ENCODE measurements at places on chromosomes 1 and 21.
A peak's percentile ranks its signal among the peaks of the same experiment; 100 is the strongest.

DNA sequence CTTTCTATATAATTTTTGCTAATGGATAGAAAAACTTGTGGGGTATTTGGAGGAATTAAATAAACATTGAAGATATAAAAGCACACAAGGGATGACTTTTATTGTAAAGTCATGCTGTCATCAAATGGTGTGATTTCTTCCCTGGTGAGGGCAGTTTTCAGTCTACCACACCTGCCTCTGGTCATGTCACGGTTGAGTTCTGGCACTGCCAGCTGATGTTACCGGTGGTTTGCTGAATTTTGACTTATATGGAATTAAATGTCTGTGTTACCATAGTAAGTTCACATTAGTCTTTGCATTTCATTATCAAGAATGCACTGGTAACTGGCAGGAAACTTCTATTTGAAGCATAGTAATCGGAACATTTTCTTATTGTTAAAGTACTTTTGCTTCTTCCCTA lies 13.4 kb downstream of the S1PR1 start:
- DNase-seq, result no peak

DNA sequence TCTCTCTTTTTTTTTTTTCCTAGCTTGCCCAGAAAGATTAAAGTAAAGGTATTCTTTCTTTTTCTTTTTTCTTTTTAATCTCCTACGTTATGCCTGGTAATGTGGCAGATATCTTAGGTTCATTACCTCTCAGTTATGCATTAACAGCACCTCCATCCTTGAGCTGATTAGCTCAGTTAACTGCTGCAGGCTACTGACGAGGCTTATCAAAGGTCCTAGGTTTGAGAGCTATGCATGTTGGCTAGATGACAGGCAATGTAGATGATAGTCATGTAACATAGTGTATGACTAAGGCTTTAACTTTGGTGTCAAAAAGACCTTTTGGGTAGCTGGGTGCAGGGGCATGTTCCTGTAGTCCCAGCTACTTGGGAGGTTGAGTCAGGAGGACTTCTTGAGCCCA lies 53.7 kb upstream of the CACYBP start:
- DNase-seq, result no peak

GRCh38 chr1:5802606-5803005 lies 189.6 kb downstream of the NPHP4 start:
- DNase-seq, result no peak

GRCh38 chr1:2991753-2992495 lies 29.3 kb upstream of the ACTRT2 start:
- DNase-seq, result no peak

- DNase-seq, result no peak
Measured at GRCh38 chr1:221294242-221294641, 415.0 kb downstream of the HLX start.

DNA sequence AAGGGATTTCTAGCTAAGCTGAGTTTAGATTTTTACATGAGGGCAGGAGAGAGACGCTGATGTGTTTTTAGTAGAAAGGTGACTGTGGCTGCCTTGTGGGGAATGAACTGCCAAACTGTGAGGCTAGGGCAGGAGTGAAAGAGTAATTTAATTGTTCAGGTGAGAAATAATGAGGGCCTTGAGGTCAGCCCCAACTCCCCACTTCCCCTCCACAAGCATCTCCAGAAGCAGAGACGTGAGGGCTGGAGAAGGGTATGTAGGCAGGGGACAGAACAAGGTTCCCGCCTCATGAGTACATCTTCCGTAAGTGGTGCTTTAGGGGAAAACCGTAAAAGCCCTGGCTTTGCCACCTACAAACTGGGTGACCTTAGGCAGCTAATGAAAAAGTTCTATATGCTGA lies 70.8 kb downstream of the WARS2 start:
- DNase-seq, result no peak

- DNase-seq, result no peak
Measured at GRCh38 chr1:119114786-119115185, 25.7 kb downstream of the WARS2 start.

GRCh38 chr1:233675893-233676292 lies 62.0 kb downstream of the KCNK1 start:
- no peak for DNase-seq

GRCh38 chr21:33053951-33054350 lies 16.0 kb upstream of the OLIG1 start:
- no peak for DNase-seq

- DNase-seq, result no peak
Measured at GRCh38 chr1:84888753-84889152, 4.3 kb downstream of the LPAR3 start.

GRCh38 chr1:111220302-111220890 lies 7.1 kb upstream of the CHI3L2 start:
- DNase-seq, result no peak

DNA sequence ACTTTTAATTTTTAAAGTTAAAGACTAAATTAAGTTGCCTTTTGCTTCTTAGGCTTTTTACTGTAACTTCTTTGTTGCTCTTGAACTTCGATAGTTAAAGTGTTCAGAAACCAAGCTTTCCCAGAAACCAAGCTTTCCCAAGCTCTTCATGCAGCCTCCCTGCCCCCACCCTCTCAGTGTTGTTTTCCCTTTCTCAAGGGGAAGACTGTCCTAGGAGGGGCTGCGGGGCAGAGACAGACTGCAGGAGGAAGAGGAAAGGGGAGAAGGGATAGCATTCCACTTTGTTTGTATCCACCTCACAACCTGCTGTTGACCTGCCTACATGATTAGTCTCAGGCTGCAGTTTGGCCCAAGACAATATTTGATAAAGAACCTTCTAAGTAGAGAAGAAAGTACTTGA lies 39.0 kb upstream of the DIPK1A start:
- no peak for DNase-seq

DNA sequence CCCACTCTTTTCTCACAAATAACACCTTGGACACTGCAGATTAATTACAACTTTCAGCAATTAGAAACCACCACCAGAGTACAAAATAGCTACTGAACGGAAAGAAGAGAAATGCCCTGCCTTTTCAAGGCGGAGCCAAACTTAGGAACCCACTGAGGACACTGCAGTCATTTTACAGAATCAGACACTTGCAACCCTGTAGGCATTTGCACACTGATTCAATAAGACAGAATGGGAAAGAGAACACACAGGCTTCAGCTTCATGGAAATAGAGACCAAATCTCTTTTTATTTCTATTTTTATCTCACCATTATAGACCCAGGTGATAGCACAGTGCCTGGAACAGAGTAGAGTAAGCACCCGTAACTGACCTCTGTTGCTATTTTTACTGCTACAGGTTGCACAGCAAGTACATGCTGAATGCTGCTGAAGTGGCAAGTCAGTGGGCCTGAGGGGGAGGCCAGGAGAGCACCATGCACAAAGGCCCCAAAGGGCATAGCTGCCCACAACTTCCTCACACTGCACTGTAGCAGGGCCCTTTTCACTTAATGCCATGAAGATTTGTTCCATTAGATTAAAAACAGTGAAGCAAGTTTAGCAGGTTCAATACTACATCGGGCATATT lies 50.7 kb upstream of the EDARADD start:
- no peak for DNase-seq

DNA sequence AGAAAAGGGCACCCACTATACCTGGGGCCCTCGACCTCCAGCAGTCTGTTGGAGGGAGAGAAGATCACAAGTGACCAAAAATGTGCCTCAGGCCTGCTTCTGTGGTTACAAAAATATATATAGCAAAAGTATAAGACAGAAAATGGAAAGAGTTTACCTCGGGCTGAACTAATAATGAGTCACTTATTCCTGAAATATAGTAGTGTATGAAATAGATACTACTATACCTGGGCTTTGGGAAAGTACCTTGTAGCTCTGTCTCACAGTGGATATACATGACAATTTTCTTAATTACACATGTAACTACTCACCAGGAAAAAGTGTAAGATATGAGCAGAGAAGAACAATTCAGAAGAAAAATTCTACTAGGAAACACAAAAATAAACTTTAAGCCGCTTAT lies 7.3 kb upstream of the APCS start:
- no peak for DNase-seq

DNA sequence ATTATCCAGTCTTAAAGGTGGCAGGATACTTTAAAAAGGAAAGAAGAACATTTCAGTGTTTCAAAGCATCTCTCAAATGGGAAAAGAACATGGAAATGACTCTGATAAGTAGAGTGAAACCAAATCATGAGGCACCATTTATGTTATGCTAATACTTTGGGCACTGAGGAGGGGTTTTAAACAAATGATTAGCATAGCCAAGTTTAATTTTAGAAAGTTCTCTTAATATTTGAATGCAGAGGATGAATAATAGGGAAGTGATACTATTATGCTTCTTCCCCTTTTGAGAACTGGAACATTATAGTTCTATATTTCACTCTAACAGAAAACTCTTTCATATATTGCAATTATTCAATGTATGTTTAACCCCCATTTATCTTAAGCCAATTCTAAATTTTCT lies 1181.9 kb upstream of the PRMT6 start:
- no peak for DNase-seq

DNA sequence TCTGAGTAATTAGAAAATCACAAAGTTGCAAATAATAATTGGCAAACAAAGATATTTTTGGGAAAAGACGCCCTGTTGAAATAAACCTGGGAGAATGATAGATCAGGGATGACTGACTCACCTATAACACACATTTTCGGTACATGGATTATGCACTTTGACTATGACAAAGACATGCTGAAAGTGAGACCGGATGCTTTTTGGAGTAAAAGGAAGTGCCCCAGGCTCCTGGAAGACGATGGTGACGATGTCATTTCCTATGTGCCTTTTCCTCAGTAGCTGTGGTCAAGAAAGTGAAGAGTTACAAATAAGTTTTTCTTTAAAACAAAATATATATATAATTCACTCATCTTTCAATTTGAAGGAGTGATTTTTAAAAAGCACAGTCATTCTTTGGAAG lies 158.7 kb downstream of the SIPA1L2 start:
- DNase-seq, result no peak

GRCh38 chr21:44590311-44590721 lies 2.0 kb downstream of the KRTAP10-6 start:
- DNase-seq, result no peak

- DNase-seq, result peak; percentile 80
Measured at GRCh38 chr1:226407497-226408284, at the start of gene PARP1. PARP1 (minus strand) TSS chr1:226408093; CDS start chr1:226407929, 164 bp downstream.

DNA sequence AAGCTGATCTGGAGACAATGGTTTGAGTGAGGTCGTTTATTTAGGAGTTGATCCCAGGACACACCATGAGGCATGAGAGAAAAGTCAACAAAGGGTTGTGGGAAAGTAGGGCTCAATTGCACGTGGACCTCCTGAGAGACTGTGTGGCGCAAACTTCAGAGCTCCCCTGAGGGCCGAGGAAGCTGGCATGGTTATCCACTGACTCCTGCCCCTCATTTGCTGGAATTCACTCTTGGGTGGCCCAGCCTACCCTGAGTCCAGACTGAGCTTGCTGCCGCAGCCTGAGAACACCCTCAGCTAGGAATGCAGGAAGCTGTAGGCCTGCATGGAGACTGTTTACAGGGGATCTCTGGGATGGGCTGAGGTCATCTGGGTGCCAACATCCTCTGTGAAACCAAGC lies 301.0 kb downstream of the RWDD3 start:
- no peak for DNase-seq

DNA sequence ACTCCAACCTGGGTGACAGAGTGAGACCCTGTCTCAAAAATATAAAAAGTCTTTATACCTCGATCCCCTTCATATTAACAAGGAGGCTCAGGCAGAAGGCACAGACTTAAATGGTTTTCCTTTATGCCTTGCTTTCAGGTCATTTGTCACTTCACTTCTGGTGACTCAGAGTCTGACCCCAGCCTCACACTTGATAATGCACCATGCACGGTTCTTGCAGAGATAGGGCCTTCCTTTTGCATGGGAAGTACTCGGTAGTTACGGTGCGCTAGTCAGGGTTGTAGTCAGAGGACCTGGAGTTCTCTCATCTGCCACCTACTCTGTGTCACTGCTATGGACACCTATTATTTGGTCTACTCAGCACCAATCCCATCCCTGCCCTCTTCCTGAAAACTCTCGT lies 43.6 kb upstream of the BMP8B start:
- DNase-seq, result no peak

GRCh38 chr1:37120279-37120678 lies 86.0 kb upstream of the GRIK3 start:
- DNase-seq, result no peak

DNA sequence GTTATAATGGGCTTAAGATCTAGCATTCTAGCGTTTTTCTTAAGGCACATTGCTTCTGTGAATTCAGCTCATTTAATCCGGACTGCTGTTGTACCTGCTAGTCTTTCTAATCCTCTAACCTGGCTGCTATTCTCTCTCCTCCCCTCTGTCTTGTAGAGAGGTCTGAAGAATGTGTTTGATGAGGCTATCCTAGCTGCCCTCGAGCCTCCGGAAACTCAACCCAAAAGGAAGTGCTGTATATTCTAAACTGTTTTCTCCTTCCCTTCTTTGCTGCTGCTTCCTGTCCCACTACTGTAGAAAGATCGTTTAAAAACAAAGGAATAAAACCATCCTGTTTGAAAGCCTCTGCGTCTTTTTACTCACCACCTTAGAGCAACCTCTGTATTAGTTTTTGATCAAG lies 37.3 kb downstream of the CDC42 start:
- DNase-seq, result no peak

- DNase-seq, result no peak
Measured at GRCh38 chr1:15187175-15188129, 33.9 kb downstream of the TMEM51 start.

DNA sequence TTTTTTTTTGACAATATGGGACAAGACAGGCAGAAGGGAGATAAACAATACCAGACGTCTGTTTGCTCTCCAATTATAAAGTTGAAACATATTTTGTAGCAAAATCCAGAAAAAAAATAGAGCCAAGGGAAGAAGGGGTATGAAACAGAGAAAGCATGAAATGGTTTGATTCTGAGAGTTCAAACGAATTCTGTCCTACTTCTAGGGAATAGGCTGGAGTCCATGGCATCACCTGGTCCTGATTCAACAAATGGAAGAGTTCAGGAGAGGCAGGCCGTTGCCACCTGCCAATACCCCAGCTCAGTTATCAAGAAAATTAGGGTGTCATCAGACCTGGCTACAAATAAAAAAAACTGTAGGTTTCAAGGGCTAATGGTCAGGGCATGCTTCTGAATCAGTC lies 71.8 kb downstream of the CLSTN1 start:
- DNase-seq, result no peak

DNA sequence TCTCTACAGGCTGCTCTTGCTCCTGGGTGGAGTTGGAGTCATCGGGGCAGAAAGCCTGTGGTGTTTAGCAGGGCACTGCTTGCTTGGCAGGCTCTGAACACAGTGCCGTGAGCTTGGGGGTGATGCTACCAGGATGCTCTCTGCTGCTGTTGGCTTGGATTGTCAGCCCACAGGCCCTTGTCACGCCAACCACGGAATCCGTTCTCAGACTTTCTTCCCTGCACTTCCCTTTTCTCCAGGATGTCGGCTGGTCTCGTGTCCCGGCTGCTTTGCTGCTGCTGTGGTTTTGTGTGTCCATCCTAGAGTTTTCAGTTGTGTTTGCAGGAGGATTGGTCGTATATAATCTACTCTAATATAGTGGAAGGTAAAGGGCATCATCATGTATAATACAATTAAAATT lies 44.4 kb upstream of the TTC34 start:
- peak; percentile 36 for DNase-seq

GRCh38 chr1:217524787-217525520 lies 105.9 kb downstream of the GPATCH2 start:
- no peak for DNase-seq

GRCh38 chr1:112260699-112261098 lies 135.3 kb upstream of the CTTNBP2NL start:
- DNase-seq, result no peak

Data from CMK (cell line).